ENCODE measurements at places on chromosomes 1 and 21.

GRCh38 chr1:77614037-77614436 lies 68.4 kb downstream of the ZZZ3 start:
- DNase-seq: no peak

- no peak for DNase-seq
Measured at GRCh38 chr1:185534801-185535200, 199.4 kb upstream of the HMCN1 start.

DNA sequence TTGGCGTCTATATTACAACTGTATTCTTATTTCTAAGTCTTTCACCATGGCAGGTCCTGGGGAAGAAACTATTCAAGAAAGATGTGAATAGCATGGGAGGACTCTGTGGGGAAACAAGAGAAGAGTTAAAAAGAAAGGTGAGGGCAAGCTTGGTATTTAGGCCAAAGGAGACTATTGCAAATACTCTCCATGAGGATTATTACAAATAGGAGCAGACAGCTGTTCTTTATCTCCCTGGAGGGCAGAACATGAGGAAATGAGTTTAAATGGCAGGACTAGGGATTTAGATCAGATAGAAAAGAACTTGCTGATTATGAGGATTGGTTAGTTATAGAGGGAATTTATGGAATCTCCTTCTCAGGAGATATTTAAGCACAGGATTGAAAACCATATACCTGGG lies 186.8 kb downstream of the CDC7 start:
- DNase-seq: no peak

- no peak for DNase-seq
Measured at GRCh38 chr1:209808059-209808581, 2.2 kb upstream of the IRF6 start.

DNA sequence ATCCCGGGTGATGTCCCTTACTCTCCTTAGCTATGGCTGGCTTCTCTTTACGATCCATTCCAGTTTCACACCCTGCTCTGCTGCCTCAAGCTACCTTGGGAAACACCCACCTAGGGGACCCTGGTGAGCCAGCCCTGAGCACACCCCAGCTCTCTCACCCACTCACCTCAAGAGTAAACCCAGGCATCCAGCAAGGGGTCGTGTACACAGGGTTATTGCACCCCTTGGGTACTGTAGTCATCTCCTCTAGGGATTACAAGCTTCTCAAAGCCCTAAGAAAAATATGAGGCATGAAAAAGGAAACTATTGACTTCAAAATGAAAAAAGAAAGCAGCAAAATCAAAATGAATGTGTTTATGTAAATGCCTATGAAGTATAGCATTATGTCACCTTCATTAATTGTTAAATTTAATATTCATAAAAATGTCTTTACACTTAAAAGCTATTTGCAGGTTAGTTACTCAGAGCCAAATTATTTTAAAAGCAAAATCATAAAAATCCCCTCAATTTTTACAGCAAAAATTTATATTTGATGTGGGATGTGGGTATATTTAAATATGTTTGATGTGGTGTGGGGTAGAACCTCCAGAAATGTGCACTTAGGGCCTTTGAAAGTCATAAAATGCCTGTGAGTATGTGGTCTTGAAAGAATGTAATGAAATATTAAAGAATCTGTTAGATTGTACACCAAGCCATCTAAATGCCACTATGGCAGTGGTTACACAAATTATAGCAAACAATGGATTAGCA lies 190.3 kb downstream of the C1orf94 start:
- no peak for DNase-seq

DNA sequence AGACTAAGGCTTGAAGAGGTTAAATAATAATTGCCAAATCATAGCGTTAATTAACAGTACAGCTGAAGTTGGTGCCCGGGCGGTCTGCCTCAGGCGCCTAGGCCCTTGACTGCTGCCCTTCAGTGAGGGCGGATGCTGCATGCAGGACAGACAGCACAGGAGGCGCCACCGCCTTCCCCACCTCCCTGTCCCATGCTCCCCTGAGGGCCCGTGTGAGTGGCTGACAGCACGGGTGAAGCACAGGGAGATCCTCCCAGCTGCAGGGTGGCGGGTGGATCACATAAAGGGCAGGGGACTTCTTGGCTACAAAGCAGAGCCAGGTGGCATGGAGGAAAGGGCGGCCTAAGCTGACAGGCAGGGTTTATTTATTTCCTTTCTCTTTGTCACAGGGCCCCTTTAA lies 49.1 kb downstream of the DDX20 start:
- DNase-seq: no peak

DNA sequence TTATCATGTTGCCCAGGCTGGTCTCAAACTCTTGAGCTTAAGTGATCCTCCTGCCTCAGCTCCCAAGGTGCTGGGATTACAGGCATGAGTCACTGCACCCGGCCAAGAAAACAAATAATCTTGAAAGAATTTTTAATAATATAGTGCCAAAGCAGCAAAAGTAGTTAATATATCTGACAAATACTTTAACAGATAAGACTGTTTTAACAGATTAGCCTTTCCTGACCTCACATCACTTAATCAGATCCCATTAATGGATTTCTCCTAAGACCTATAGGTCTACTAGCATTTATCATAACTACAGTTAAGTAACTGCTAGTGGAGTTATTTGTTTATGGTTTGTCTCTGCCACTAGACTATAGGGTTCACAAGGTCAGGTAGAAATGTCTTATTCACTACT lies 61.1 kb upstream of the HP1BP3 start:
- DNase-seq: no peak

DNA sequence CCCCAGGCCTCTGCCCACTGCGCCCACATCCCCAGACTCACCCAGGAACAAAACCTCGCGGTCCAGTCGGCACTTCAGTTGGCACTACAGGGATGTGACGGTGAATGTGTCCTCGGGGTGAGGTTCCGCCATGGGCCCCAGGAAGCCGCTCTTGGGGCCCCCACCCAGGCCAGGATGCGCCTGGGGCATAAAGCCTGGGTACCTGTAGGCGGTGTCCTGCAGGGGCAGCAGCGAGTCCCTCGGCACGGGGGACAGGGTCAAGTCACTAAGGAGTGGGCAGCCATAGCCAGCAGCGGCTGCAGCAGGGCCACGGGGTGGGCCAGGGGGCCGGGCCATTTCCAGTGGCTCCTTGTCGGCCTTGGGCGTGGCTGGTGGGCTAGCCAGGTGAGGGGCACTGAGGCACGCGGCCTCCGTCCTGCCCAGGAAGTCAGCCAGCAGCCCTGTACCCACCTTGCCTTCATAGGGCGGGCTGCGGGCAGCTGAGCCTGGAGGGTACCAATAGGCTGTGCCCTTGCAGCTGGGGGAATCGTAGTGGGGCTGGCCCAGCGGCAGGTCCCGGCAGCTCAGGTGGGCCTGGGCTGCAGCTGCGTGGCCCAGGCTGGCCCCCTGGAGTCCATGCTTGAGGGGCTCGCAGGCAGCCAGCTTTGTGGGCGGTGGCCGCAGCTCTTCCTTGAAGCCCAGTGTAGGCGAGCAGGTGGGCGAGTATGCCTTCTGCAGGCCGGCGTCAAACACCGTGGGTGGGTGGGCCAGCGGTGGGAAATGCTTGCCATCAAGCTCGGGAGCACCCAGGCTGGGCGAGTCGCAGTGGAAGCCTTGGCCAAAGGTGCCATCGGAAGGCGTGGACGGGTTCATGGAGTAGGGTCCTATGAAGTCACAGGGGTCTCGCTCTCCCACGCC lies 56.5 kb downstream of the AHDC1 start:
- no peak for DNase-seq

GRCh38 chr1:20089328-20090077 lies 19.5 kb downstream of the PLA2G5 start:
- no peak for DNase-seq

DNA sequence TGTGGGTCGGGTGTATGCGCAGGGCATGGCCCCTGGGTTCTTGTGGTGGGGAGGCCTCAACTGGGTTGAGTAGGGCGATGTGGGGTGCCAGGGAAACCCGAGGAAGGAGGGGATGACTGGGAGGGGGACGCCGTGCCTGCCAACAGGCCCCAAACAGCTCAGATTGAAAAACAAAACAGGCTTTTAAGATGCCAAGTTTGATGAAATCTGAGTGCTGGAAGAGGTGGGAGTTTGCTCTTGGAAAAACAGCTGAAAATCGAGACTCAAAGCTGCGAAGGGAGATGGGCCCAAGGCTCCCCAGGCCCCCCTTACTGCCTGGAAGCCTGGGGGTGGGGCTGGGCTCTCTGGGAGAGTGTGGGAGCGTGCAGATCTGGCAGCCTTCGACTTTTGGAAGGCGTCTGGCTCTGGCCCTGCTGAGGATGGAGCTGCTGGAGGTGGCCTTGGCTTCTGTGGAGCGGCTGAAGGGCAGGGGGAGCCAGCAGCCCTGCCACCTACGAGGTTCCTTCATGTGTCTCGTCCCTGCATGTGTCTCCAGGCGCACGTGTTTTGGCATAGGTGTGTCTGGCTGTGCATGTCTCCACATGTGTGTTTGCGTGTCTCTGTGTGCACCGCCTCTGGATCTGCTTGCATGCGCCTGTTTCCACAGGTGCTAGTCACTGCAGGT lies 33.3 kb downstream of the PTPRF start:
- no peak for DNase-seq

- DNase-seq: no peak
Measured at GRCh38 chr1:205939690-205940330, 3.4 kb downstream of the SLC26A9 start.

DNA sequence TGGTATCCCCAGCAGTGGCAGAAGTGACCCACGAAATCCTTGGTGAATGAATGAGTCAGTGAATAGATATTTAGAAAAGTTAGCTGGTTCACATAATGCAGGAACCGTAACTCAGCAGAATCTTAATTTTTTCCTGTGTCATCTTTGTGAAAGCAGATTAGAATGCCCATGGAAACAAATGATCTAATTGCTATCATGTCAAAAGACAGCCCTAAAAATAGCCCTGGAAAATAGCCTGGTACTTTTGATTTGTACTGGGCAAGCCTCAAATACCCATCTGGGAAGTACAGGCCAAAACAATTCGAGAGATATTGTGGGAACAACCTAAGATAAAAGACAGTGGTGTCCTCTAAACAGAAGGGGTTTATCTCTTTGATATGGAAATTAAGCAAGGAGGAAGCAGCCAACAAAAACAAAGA lies 21.1 kb downstream of the FYB2 start:
- DNase-seq: no peak

GRCh38 chr1:32984455-32985171 lies 20.0 kb upstream of the RNF19B start:
- DNase-seq: peak; percentile 82

GRCh38 chr1:210706246-210706645 lies 377.5 kb downstream of the HHAT start:
- no peak for DNase-seq

- no peak for DNase-seq
Measured at GRCh38 chr1:29674627-29675326, 438.5 kb downstream of the PTPRU start.

- DNase-seq: no peak
Measured at GRCh38 chr1:213883618-213884017, 104.2 kb upstream of the PROX1 start.

GRCh38 chr21:15149600-15150224 lies 84.9 kb upstream of the NRIP1 start:
- no peak for DNase-seq

- no peak for DNase-seq
Measured at GRCh38 chr1:183227422-183228346, 41.6 kb downstream of the LAMC2 start.

DNA sequence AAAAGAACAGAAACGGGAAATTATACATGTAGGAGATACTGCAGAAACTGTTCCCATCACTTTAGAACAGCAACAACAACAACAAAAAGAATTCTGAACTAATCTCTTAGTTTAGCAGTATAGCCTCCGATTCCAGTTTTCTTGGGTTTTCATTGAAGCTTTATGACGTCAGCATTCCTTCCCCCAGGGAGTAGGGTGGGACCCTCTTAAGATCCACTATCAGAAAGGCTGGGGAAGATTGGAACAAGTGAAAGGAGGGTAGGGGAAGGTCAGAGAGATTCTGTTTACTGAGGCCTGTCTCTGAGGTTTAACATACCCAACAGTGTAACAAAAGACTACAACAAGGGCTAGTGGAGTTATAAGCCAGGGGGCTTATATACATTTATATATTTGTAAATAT lies 121.4 kb upstream of the OLFM3 start:
- DNase-seq: no peak

DNA sequence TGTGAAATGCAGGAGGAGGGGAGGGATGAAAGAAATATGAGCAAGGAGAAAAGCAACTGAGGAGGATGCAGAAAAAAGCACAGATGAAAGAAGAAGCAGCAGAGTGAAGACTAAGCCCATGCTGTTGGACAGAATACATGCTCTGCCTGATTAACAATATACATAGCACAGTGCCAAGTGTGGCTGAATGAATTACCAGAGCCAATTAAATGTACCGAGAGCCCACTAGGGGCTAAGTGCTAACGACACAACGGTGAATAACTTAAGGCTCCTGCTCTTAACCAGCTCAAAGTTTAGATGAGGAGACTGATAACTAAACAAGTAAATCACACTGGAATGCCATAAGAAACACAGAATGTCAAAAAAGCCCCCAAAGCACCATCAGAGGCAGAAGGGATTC lies 15.6 kb downstream of the CADM3 start:
- no peak for DNase-seq

- DNase-seq: no peak
Measured at GRCh38 chr1:220579317-220579716, 51.4 kb downstream of the MARK1 start.
